ENCODE measurements at places on chromosomes 2 and 18.
A peak's percentile ranks its signal among the peaks of the same experiment; 100 is the strongest.

DNA sequence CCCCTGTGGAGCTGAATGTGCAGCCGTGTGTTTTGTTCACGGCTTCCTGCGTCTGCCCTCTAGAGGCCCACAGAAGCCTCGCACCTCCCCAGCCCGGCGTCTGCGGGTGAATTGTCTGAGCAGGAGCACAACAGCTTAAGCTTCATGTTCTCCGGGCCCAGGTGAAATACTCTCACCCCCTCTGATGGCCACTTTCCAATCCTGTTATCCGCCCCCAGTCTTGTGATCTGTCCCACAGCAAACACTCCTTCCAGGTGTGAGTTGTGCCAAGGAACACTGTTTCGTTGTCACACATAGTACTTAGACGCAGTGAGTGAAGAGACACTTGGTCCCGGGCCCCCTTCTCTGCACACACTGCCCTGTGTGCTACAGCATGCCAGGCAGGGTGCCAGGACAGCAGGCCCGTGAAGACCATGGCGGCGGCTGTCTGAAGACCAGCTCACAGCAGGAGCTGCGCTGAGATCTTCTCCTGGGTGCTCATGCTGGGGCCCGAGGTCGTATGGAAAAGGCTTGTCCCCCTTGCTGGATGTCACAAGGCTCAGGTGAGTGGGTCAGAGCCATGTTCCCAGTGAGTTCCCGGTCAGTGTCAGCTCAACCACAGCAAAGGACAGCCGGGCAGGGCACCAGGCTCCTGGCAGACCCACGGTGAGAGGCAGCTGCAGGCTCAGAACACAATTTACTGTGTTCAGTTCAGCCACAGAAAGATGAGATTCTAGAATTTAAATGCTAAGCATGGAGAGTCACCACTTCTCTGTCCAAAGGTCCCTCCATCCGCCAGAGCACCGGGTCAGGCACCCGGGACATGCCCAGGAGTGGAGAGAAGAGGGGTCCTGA, 6.8 kb upstream of the PXDN start:
- peak; percentile 78 for DNase-seq

DNA sequence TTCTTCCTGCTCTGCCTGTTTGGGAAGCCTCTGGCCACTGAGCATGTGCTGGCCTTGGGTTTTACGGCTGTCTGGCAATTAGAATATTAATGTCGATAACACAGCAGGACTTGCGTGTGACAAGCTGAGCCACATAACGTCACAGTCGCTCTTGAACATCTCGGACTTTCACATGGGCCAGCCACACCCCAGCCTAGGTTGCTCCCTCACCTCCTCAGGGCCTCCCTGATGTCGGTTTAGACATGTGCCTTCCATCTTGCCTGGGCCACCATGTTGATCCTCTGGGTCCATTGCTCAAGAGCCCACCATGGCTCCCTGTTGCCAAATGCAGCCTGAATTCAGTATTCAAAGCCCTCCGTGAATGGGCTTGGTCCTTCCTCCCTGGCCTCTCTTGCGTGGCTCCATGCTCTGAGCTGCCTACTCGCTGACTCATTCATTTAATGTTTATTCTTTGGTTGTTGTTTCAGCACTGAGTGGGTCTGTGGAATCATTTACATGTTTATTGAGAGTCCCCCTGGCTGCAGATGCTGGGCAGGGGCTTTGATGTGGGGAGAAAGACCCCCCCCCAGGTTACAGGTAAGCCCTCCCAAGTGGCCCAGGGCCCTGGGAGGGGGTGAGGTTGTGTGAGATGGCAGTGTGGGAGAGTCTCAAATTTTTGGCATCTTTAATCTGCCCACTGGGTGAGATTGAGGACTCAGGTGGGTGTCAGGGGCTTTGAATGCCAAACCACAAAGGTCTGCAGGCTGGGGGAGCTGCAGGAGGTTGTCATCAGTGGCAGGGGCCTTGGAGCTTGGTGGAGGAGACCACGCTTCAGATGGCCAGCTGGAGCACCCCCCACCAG, 62.0 kb downstream of the ODC1 start:
- DNase-seq: no peak

DNA sequence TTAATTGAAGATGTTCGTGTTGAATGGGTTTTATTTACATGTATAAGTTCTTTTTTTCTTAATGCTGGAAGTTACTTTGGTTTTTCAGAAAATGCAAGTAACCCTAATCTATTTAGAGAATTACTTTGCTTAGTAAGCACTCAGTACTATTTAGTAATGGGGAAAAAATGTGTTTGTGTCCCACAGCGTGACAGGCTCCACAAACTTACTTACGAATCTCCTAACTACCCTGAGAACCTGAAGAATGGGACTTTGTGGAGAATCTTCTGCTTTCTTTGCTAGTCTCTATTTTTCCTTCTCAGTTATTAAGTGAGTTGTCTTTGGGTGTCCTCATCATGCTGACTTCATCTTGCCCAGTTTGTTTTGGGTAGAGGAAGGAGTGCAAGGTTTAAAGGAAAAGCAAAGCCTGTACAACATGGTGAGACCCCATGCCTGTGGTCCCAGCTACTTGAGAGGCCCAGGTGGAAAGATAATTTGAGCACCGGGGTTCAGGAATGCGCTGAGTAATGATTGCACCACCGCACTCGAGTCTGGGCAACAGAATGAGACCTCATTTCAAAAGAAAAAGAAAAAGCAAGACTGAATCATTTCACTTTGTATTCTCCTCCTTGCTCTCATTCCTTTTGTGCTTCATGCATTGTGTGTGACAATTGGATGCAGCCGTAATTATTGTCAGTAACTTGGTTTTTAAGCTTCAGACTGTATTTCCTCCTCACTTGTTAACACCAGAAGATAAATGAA, 10.2 kb downstream of the NEDD4L start:
- DNase-seq: no peak

DNA sequence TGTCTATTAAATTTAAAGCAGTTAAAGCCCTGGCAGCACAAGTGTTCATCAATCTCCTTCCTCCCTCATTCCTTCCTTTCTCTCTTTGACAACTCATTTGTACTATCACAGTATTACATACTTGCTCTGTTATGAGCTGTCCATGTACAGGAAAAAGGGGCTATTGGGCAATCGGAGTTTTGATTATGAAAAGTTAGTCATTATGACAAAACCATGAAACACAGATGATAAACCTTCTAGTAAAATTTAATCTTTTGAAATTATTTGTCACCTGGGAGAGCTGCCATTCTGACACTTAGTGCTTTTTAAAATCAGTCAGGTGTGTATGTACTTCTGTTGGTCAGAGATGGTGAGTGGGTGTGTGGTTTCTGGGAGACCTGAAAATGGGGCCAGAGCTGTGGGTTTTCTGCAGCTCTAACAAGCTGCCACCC, 39.4 kb downstream of the MAP4K4 start:
- no peak for DNase-seq

DNA sequence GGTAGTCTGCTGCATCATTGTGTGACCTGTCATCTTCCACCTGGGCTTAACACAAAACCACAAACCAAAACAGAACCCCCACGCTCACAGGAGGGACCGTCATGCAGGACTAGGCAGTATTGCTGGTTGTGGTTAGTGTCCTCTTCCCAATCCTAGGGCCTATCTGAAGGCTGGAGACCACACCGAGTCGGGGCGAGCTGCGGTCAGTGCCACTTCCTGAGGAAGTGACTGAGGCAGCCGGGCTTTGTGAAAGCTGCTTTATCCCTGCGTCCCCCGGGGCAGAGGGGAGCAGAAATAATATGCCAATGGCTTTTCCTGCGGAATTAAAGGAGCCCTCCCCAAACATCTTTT, 22.9 kb downstream of the ZNF532 start:
- no peak for DNase-seq

Data from dorsolateral prefrontal cortex (tissue), 122 donors.